ENCODE measurements at places on chromosomes 16 and 17.

DNA sequence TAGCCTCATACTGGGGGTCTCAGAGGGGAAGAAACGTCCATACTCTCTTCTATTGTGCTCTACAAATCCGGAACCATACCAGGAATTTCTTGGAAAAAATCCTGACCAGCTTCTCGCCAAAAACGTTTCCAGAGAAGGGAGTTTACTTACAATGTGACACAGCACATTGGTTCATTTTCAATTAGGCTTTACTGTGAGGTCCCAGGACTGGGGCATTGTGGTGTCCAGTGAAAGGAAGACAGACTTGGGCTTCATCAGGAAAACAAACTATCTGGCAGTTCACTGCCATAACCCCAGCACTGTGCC, 14.7 kb downstream of the MPP2 start:
- DNase-seq: no peak

- DNase-seq: peak; percentile 58
Observed at GRCh38 chr16:83914091-83914710, 15.3 kb downstream of the MLYCD start.

GRCh38 chr16:2865651-2866050, 7.7 kb upstream of the PRSS22 start:
- no peak for DNase-seq

DNA sequence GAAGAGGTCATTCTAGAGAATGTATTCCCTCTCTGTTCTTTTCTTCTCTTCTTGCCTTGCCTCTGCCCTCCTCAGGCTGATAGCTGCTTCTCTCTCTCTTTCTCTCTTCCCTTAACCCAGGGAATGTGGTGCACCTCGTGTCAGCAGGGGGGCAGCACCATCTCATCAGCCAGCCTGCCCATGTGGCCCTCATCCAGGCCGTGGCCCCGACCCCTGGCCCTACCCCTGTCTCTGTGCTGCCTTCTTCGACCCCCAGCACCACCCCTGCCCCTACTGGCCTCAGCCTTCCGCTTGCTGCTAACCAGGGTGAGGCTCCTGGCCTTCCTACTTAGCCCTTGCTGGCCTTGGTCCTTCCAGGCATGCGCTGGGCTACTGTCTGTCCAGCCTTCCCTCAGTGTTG, 23.5 kb downstream of the SRCAP start:
- DNase-seq: peak; percentile 71

- peak; percentile 10 for DNase-seq
Observed at GRCh38 chr17:74309902-74310301, 16.1 kb upstream of the KIF19 start.

DNA sequence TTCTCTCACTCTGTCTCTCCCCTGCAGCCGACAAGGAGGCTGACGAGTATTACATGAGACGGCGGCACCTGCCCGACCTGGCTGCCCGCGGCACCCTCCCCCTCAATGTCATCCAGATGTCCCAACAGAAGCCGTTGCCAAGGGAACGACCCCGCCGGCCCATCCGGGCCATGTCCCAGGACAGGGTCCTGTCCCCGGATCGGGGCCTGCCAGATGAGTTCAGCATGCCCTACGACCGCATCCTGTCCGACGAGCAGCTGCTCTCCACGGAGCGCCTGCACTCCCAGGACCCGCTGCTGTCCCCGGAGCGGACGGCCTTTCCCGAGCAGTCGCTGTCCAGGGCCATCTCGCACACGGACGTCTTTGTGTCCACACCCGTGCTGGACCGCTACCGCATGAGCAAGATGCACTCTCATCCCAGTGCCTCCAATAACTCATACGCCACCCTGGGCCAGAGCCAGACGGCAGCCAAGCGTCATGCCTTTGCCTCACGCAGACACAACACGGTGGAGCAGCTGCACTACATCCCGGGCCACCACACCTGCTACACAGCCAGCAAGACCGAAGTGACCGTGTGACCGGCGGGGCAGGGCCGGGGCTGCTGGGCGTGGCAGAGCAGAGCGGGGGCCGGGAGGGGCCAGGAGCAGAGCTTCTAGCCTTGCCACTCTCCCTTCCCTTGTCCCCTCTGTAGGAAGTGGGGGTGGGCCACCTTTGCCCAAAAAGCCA, 40.4 kb upstream of the DNAH9 start:
- DNase-seq: no peak

DNA sequence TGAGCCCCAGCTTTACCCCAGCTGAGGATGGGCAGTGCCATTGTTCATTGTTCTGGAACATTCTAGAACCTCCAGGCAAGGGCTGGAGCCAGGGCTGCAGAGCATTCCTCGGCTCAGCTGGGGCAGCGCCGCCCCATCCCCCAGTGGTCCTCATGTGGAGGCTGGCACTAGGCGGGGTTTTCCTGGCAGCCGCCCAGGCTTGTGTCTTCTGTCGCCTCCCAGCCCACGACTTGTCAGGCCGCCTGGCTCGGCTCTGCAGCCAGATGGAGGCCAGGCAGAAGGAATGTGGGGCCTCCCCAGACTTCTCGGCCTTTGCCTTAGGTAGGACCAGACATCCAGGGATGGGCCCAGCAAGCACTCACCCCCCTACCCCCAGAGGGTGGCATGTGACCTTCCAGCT, at the start of gene TMEM95:
TMEM95 (plus strand) TSS at position 104 of the 400 bp plus-strand sequence; CDS start at position 153, 49 bp downstream.
- DNase-seq: peak; percentile 39

- peak; percentile 85 for DNase-seq
Observed at GRCh38 chr16:17468611-17469010, 2.1 kb downstream of the XYLT1 start.

- peak; percentile 19 for DNase-seq
Observed at GRCh38 chr16:83915081-83915480, 16.2 kb downstream of the MLYCD start.

DNA sequence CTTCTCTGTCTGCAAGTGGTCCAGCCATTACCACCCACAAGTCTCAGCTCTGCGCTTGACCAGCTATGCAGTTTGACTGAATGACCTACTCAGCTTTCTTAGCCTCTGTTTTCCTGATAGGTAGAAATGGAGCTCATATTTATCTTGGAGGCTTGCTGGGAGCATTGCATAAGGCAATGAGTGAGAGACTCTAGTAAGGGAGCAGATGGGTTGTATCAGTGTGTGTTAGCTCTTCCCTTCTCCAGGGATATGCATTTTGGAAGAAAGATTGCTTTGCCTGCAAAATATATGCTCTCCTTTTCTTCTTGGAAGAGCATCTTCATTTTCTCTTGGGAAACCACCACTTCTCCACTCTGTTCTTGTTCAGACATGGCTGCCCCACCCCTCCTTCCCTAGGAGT, 26.1 kb downstream of the DHRS7C start:
- no peak for DNase-seq

DNA sequence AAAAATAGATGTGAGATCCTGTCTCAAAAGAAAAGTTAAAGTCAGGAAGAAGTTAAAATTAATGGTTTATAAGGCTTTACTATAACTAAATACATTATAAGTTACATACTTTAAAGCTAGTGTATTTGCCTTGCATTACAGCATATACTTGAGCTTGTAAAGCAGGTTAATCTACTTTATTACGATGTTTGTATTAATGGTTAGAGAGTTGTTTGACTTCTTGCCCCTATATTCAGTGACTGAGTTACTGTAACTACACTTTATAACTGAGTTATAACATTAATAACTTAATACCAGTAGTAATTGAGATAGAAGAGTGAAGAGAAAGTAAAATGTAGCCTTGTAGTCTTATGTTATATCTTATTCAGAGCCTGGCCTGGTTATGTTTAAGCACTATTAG, 22.9 kb downstream of the CLTC start:
- DNase-seq: no peak

- peak; percentile 74 for DNase-seq
Observed at GRCh38 chr17:50424996-50425681, 879 bp upstream of the ACSF2 start.

GRCh38 chr17:44998646-44999045, 30.5 kb upstream of the C1QL1 start:
- DNase-seq: peak; percentile 21

DNA sequence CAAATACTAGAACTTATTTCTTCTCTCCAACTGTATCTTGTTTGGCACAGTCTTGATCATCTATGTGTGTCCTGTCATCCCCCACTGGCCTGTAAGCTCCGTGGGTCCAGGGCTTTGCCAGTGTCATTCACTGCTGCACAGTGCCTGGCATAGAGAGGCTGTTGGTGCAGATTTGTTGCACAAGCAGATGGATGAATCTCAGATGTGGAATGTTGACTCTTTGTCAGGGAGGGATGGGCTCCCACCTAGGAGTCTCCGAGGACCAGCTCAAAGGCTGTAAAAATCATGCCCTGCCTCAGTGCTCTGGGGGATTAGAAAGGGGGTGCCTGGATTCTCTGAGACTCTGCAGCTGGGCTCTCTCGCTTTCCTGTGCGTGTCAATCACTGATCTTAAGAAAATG, 60.6 kb downstream of the RAB11FIP4 start:
- peak; percentile 41 for DNase-seq

GRCh38 chr17:16493531-16494046, 1.6 kb upstream of the LRRC75A start:
- no peak for DNase-seq

DNA sequence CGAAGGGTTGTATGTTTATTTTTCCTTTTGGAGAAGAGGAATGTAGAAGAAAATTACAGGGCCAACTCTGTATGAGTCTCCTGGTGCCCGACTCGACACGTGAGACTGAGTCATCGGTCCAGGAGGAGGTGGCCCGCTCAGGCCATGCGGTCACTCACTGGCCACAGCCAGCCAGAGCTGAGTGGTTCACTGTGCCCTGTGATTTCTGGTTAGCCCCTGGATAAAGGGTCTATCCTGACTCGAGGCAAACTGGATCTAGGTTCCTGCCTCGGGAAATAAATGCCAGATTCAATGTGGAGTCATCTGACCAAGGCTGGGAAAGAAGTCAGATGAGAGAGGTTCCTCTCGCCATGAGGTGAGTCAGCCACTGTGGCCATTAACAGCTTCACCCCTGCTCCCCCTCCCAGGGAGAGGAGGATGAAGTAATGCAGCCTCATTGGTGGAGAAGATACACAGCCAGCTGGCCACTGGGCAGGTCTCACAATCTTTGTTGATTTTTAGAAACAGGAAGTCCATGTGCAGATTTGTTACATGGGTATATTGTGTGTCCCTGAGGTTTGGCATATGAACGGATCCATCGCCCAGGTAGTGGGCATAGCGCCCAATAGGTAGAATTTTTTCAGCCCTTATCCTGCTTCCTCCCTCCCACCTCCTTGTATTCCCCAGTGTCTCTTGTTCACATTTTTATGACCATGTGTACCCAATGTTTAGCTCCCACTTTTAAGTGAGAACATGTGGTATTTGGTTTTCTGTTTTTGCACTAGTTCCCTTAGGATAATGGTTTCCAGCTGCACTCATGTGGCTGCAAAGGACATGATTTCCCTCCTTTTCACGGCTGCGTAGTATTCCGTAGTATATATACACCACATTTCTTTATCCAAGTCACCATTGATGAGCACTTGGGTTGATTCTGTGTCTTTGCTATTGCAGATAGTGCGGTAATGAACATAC, 21.7 kb upstream of the USP36 start:
- DNase-seq: peak; percentile 95

DNA sequence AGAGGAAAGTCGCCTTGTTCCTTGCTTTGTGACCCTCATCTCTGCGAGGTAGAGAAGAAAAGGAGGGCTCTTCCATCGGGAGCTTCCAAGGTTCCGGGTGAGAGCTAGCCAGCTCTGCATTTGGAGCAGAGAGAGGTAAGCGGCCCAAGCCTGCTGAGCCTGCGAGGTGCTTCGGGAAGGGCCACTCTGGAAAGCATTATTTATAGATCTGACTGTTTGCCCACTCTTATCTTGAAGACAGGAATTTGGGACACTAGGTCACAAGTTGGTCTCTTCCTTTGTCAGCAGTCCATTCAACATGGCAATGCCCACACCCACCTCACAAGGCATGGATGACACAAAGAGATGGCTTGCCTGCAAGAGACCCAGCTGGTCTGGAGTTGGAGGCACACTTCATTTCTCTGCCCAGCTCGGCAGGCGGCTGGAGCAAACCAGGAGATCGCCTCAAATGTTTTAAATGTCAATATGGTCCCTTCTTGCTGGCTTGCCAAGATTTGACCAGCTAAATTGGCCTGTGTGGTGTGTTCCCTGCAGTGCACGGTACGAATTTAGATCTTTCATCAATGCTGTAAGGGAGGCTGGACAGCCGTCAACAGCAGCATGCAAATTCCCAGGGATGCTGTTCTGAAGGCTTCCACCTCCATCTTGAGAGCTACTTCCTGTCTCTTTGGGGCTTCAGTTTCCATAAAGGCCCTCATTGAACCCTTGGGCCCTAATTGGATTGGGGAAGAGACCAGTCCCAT, 19.5 kb downstream of the CBX4 start:
- no peak for DNase-seq

DNA sequence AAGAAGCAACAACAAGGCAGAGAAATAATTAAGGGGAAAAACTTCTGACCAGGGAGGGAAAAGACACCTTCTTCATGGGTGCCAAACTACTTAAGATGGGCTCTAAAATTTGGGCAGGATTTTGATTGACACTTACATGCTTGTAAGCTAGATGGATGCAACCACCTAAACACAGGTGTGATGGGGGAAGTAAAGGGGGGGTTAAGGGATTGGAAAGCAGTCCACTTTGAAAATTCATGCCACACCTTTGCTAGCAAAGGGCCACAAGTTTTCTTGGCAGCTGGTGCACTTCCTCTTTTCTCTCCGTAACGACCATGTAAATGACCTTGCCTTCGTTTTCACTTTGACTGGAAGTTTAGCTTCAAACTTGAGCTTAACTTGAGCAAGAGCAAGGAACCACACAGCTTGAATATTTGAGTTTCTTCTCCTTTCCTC, 14.3 kb upstream of the PRKAR1A start:
- no peak for DNase-seq

DNA sequence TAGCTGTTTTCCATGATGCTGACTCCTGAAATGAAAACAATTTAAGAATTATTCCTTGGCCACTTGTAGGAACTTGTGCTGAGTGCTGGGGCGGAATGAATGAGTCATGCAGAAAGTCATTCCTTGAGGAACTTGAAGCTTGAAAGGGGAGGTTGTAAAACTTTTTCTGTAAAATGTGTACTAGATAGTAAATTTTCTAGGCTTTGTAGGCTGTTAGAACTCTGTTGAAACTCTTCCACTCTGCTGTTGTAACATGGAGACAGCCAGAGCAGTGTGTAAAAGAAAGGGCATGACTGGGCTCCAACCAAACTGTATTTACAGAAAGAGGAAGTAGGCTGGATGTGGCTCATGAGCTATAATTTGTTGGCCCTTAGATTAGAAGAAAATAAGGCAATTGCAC, 46.1 kb downstream of the ABCA8 start:
- DNase-seq: peak; percentile 66

- DNase-seq: peak; percentile 95
Observed at GRCh38 chr16:30927789-30928378, 4.5 kb downstream of the FBXL19 start.

DNA sequence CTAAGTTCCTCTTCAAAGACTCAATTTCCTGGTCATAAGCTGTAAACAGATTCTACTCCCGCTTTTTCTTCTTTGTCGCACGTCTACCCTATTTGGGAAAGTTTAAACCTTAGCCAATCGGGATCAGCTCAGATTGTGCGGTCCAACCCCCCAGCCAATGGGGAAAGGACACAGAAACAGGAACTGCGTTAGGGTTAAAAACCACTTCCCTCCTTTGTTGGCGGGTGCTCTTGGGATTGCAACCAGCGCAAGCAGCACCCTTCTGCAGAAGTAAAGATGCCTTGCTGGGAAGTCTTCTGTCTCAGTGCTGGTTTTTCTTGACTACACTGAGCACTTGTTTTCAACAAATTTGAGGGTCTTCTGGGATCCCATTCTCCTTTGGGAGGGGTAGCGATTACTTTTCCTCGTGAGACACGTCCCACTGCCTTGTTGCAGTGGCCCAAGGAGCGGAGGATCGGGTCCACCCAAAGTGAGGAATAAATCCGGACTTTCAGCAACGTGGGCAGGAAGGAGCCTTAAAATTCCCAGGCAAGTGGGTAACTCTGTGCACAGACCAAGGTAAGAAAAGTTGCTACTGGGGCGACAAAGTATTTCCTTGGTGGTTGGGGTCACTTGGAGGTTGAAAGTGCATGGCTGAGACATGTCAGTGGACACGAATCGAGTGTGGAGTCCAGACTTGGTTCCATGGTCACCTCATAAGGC, 1.0 kb upstream of the YPEL3 start:
- DNase-seq: peak; percentile 58

Measured in osteoblast (primary cell).